ENCODE measurements at places on chromosomes 2 and 18.

DNA sequence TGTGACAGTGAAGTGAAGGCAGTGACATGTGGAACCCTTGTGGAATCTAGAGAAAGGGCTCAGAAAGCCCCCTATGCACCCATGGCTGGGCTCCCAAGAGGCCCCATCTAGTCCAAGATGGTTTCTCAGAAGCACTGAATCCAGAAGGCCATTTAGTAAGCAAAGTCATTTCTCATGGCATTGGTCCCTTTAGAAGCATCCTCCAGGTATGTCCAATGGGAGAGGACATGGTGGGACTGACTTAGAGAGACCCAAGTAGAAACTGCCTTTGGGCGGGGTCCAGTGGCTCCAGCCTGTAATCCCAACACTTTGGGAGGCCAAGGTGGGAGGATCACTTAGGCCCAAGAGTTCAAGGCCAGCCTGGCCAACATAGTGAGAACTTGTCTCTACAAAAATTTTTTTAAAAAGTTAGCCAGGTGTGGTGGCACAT, 72.5 kb upstream of the RMDN2 start:
- no peaks in the 10 kb centered on the region for H3K27me3 ChIP-seq
- H3K36me3 ChIP-seq = no peaks in the 10 kb centered on the region
- H3K4me1 ChIP-seq = peaks cover 2% of the 10 kb centered on the region
- DNase-seq = no peak

- H3K4me1 ChIP-seq = peaks cover 27% of the 10 kb centered on the region
- no peak overlapping the region for H3K4me3 ChIP-seq
- no peaks in the 10 kb centered on the region for H3K36me3 ChIP-seq
- H3K27me3 ChIP-seq = no peaks in the 10 kb centered on the region
Measured at GRCh38 chr2:85503851-85504777, 34.9 kb upstream of the MAT2A start.

- H3K27ac ChIP-seq = no peak overlapping the region
- no peak for DNase-seq
- H3K4me1 ChIP-seq = peaks cover 3% of the 10 kb centered on the region
- H3K4me3 ChIP-seq = no peak overlapping the region
- H3K36me3 ChIP-seq = no peaks in the 10 kb centered on the region
Measured at GRCh38 chr2:10398496-10398895, 49.6 kb downstream of the ODC1 start.

- H3K36me3 ChIP-seq = no peaks in the 10 kb centered on the region
- H3K4me3 ChIP-seq = no peak overlapping the region
- no peak for DNase-seq
- no peaks in the 10 kb centered on the region for H3K27me3 ChIP-seq
- H3K4me1 ChIP-seq = no peaks in the 10 kb centered on the region
- H3K27ac ChIP-seq = no peak overlapping the region
Measured at GRCh38 chr18:8361941-8362471, 247.2 kb upstream of the RAB12 start.

- no peak for DNase-seq
- H3K27ac ChIP-seq = no peak overlapping the region
- no peaks in the 10 kb centered on the region for H3K27me3 ChIP-seq
Measured at GRCh38 chr2:21779786-21780185, 656.0 kb downstream of the TDRD15 start.

GRCh38 chr18:33469699-33470098, 29.2 kb upstream of the CCDC178 start:
- no peaks in the 10 kb centered on the region for H3K36me3 ChIP-seq
- H3K4me3 ChIP-seq = no peak overlapping the region
- no peak for DNase-seq
- no peaks in the 10 kb centered on the region for H3K27me3 ChIP-seq
- H3K27ac ChIP-seq = no peak overlapping the region
